AG20443 (cell line): ENCODE measurements at places on chromosomes 11 and 22.

DNA sequence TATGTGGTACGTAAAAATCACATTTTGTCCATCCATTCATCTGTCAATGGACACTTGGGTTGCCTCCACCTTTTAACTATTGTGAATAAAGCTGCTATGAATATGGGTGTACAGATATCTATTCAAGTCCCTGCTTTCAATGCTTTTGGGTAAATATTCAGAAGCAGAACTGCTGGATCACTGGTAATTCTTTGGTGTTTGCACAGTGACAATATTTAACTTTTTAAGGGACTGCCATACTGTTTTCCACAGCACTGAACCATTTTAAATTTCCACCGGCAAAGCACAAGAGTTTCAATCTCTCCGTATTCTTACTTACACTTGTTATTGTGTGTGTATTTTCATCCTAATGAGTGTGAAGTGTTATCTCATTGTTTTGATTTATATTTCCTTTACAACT is 79.4 kb downstream of the RBFOX2 start:
- DNase-seq, result no peak

DNA sequence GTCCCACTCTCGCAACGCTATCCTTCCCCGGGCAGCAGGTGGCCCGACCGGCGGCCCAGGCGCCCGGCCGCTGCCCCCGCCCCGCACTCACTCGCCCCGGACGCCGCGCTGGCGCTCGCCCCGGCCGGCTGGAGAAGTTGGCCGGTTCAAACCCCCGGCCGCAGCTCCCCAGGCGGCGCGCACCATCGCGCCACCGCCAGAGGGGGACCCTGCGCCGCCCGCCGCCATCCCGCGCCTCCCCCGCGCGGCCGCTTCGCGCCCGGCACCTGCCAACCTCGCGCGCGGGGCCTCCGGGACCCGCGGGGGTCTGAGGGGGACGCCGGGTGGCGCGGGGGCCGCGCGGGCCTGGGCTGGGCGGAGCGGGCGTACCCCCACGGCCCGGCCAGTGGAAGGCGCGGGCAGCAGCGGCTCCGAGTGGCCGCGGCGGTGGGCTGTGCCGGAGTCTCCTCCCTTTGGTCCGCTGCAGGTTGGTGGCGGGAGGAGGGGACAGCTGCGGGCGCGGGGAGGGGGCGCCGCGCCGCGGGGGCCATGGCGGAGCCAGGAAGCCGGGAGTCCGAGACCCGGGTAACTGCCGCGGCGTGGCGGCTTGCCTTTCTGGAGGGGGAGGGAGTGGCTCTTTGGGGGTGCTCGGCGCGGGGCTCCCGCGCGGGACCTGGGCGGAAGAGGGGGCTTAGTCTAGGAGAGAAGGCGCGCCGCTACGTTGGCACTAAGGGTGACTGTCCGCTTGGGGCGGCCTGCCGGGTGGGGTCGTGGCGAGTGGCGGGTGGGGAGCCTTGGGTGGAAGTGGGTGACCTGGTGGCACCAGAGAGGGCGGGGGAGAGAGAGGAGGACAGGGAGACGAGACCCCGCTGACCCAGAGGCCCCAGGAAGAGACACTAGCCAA is at the start of the genes MPST and TST:
TSS of gene MPST (plus strand) at position 434 of the 883 bp plus-strand sequence. CDS start at position 529, 95 bp downstream.
TSS of gene TST (minus strand) at position 139 of the 883 bp plus-strand sequence. CDS start 715 bp downstream, outside the sequence.
- peak; percentile 92 for DNase-seq

DNA sequence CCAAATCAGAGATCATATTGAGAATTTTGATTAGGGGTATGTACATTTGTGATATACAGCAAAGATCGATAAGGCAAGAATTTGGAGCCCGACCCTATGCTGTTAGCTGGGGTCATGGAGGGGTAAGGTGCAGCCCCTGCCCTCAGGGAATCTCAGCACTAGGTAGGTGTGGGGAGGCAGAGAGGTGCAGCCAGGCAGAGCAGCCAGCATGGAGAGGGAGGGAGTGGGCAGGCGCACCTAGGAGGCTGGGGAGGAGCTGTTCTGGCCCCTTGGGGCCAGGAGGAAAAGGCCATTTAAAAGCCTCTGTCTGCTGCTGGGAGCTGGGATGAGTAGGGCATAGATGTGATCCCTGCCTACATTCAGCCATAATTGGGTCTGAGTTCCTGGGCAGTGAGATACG is 293.0 kb downstream of the TBC1D22A start:
- DNase-seq, result no peak

DNA sequence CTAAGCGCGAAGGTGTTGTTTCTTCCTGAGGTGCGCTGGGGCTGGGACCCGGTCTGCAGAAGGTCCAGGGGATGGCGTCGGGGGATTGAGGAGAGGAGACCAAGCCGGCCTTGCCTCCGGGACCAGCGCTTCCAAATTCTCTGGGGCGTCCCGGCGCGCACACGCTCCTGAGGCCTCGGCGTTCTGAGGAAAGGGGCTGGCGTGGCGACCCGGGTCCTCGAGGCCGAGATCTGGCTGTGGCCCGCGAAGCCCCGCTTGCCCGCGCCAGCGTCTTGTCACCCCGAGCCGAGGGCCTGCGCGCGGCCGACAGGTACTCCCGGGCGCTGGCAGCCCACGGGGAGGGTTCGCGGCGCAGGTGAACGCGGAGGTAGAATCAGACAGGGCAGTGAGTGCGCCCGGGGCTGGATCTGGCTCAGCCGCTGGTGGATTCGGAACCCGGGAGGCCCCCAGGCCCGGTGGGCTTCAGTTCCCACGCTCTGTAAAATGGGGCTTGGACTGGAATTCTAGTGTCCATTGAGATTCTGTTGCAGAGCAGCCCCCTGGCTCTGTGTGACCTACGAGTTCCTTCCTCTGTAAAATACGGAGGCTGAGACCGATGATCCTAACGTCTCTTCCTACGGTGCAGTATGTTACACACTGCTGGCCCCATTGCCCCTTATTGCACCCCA is 14.7 kb downstream of the SSH3 start:
- DNase-seq, result no peak
